T-helper 1 cell treated with Interleukin-12 subunit alpha and Interleukin-12 subunit beta and Interleukin-4 antibody, amounts not matched to agents 30 ng/mL and 1 ng/mL, for 36 hours (primary cell): ENCODE measurements at places on chromosomes 1 and 21. TPM values are rescaled to one million over a fixed set of nuclear protein-coding genes. Genes with fewer than 3 reads are reported as not detected.

The CR1 gene
- total RNA-seq: 0.02 TPM in 2 replicates

The PBXIP1 gene
- total RNA-seq: 119 and 120 TPM in 2 replicates

The CDC42SE1 gene
- 370 and 379 TPM in 2 replicates for total RNA-seq

The PFKFB2 gene
- total RNA-seq: 4.9 and 5.0 TPM in 2 replicates

The KIAA1614 gene
- 0.37 and 0.76 TPM in 2 replicates for total RNA-seq

The CENPF gene
- total RNA-seq: 78.4 and 83.7 TPM in 2 replicates

The TTC22 gene
- 10.2 and 11.0 TPM in 2 replicates for total RNA-seq

The SH2D2A gene
- 234 and 243 TPM in 2 replicates for total RNA-seq

The CYP4A22 gene
- not detected in 2 replicates for total RNA-seq

The CRABP2 gene
- 1.7 and 1.8 TPM in 2 replicates for total RNA-seq

The TMEM51 gene
- total RNA-seq: 0.10 and 0.24 TPM in 2 replicates

The LCE3E gene
- total RNA-seq: not detected in 2 replicates

The WDR64 gene
- total RNA-seq: 0.44 TPM in 1 of 2 replicates, not detected in the other

The NBPF4 gene
- total RNA-seq: 0.22 and 0.51 TPM in 2 replicates

The HES3 gene
- not detected in 2 replicates for total RNA-seq

The RORC gene
- 1.5 and 1.9 TPM in 2 replicates for total RNA-seq

The SYTL1 gene
- 104 and 105 TPM in 2 replicates for total RNA-seq

The AMY2B gene
- total RNA-seq: 6.5 and 7.1 TPM in 2 replicates
